ENCODE measurements at places on chromosomes 12 and 14. TPM values are rescaled to one million over a fixed set of nuclear protein-coding genes. Genes with fewer than 3 reads are reported as not detected.

The DDN gene
- 1.2 TPM for total RNA-seq

The NPAS3 gene
- total RNA-seq, result not detected

The CLEC14A gene
- total RNA-seq, result not detected

The WNT1 gene
- not detected for total RNA-seq

The DYRK2 gene
- 31.3 TPM for total RNA-seq

The FGD4 gene
- 0.21 TPM for total RNA-seq

The KANSL2 gene
- 59.6 TPM for total RNA-seq

The INHBC gene
- not detected for total RNA-seq

The SLC41A2 gene
- 8.3 TPM for total RNA-seq

The REP15 gene
- total RNA-seq, result 0.25 TPM

The LGMN gene
- total RNA-seq, result 0.29 TPM

The CLEC4C gene
- not detected for total RNA-seq

The TRIM9 gene
- total RNA-seq, result 1.6 TPM

The BATF gene
- total RNA-seq, result 122 TPM

The GALNT9 gene
- total RNA-seq, result not detected

The AQP6 gene
- not detected for total RNA-seq

The RPL10L gene
- not detected for total RNA-seq

Data from activated CD8-positive, alpha-beta memory T cell treated with anti-CD3 and anti-CD28 coated beads for 36 hours (primary cell).